HFFc6 (cell line): ENCODE measurements at places on chromosomes 3 and 15.

- no peak overlapping the region for H3K27ac ChIP-seq
- H3K4me3 ChIP-seq, result no peak overlapping the region
- H3K27me3 ChIP-seq, result no peaks in the 10 kb centered on the region
- no peak for DNase-seq
These were observed 87.8 kb downstream of the COL6A6 start for GRCh38 chr3:130604806-130605205.

DNA sequence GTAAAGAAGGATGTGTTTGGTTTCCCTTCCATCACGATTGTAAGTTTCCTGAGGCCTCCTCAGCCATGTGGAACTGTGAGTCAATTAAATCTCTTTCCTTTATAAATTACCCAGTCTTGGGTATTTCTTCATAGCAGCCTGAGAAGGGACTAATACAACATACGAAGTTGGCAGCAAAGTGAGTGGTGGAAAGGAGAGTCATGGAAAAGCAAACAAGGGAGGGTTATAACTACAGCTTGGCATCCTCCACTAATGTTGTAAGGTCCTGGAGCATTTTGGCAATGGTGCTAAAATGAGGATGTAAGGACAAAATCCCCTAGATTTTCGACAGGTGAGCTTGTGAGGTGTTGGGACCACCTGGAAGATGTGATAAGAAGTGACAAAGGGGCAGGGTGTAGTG lies 5.8 kb upstream of the TMEM41A start:
- no peaks in the 10 kb centered on the region for H3K36me3 ChIP-seq
- H3K4me3 ChIP-seq, result no peak overlapping the region
- no peaks in the 10 kb centered on the region for H3K4me1 ChIP-seq
- H3K27ac ChIP-seq, result no peak overlapping the region
- peaks cover 31% of the 10 kb centered on the region for H3K27me3 ChIP-seq

- H3K27ac ChIP-seq, result no peak overlapping the region
- H3K27me3 ChIP-seq, result peaks cover 1% of the 10 kb centered on the region; the same call in 1 of the 2 replicates
- no peaks in the 10 kb centered on the region for H3K4me1 ChIP-seq
- no peaks in the 10 kb centered on the region for H3K36me3 ChIP-seq
These were observed 512.9 kb downstream of the PYDC2 start for GRCh38 chr3:191973820-191974219.

- H3K36me3 ChIP-seq, result no peaks in the 10 kb centered on the region
- peaks cover 18% of the 10 kb centered on the region for H3K4me1 ChIP-seq
- H3K27me3 ChIP-seq, result no peaks in the 10 kb centered on the region
- no peak overlapping the region for H3K27ac ChIP-seq
These were observed 12.1 kb upstream of the PEX5L start for GRCh38 chr3:180048840-180049239.

GRCh38 chr15:31476866-31477265 lies 150.2 kb downstream of the KLF13 start:
- peaks cover 16% of the 10 kb centered on the region for H3K4me1 ChIP-seq
- H3K4me3 ChIP-seq, result no peak overlapping the region
- H3K27me3 ChIP-seq, result peaks cover 18% of the 10 kb centered on the region
- DNase-seq, result no peak

- no peak overlapping the region for H3K27ac ChIP-seq
- peaks cover 10% of the 10 kb centered on the region for H3K4me1 ChIP-seq
- no peak for DNase-seq
- peaks cover 1% of the 10 kb centered on the region for H3K27me3 ChIP-seq
- H3K36me3 ChIP-seq, result no peaks in the 10 kb centered on the region
These were observed 17.9 kb downstream of the ILDR1 start for GRCh38 chr3:122004107-122004506.

DNA sequence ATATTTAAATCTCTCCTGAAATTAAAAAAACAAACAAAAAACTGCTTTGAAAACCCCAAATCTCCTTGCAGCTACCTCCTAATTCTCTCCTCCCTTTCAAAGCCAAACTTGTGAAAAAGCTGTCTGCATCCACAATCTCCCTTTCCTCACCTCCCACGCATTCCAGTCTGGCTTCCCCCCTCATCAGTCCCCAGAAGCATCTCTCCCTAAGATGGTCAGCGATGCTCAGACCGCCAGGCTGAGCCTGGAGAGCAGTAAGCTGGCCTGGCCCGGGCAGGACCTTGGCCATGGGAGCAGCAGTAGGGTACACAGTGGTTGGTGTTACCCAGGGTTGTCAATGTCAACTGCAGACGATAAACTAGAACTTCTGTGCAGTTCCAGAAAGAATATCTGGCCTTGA lies 32.9 kb upstream of the BLM start:
- DNase-seq, result no peak
- H3K27me3 ChIP-seq, result no peaks in the 10 kb centered on the region; the same call in none of the 2 replicates
- no peak overlapping the region for H3K27ac ChIP-seq
- H3K4me3 ChIP-seq, result no peak overlapping the region
- peaks cover 43% of the 10 kb centered on the region for H3K4me1 ChIP-seq
